M059J (cell line): ENCODE measurements at places on chromosomes 1 and 21. TPM values are rescaled to one million over a fixed set of nuclear protein-coding genes. Genes with fewer than 3 reads are reported as not detected.
A peak's percentile ranks its signal among the peaks of the same experiment; 100 is the strongest.

DNA sequence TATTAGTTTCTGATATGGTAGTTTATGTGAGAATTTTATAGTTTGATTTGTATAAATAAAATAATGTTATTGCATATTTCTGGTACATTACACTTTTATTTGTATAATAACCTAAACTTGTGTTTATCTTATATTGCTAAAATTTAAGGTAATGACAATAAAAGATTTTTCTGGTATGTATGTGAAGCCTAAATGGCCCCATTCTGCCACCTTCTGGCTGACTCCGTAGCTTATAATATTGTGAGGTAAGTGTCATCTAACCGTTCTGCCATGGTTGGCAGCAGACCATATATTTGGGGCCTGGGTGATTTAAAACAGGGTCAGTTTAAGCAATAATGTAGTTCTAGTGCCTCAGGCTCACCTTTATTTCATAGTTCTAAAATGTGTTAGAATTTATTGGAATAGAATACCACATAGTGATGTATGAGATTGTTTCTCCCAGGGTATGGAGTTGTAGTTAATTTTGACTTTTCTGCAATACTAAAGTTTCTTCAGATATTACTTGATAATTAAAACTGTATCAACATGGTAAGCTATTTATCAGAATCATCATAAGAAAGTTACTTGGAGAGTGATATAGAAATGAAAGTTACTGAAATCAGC, 21.2 kb upstream of the PRKACB start:
- DNase-seq = peak; percentile 61

DNA sequence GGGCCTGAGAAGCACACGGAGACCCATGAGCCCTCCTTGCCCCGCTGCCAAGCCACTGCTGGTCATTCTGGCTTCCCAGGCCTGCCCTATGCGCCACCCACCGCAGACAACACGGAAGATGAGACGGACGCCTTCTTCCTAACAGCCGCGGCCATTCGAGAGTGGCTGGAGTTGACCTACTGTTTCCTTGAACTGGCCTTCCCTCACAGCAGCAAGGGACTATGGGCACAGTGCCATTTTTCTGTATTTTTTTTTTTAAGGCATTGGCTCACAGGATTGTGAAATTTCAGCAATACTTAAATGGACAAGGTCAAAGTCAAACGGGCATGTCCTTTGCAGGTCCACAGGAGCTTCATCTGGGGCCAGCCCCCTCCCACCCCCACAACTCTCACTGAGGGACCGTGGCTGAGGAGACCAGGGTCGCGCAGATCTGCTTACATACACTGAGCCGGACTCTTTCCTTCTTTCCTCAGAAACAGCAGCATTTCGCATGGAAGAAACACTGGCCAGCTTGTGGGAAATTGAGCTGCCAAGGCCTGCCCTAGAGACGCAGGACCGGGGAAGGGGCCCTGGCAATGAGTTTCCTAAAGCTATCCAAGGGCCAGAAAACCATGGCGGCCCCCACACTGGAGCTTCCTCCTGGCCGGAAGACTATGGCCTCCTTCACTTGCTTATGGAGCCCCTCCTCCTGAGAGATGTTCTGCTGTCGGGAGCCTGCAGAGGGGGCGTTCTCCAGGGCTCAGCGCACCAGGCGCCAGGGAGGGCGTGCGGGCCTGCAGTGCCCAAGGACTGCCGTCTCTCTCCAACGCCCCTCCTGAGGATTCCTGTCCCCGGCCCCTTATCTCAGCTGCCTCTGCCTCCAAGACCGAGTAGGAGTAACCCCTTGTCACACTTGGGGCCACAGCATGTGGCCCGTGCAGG, 98.9 kb downstream of the PGBD5 start:
- no peak for DNase-seq

Gene LCE2C
- total RNA-seq = not detected in 2 replicates

DNA sequence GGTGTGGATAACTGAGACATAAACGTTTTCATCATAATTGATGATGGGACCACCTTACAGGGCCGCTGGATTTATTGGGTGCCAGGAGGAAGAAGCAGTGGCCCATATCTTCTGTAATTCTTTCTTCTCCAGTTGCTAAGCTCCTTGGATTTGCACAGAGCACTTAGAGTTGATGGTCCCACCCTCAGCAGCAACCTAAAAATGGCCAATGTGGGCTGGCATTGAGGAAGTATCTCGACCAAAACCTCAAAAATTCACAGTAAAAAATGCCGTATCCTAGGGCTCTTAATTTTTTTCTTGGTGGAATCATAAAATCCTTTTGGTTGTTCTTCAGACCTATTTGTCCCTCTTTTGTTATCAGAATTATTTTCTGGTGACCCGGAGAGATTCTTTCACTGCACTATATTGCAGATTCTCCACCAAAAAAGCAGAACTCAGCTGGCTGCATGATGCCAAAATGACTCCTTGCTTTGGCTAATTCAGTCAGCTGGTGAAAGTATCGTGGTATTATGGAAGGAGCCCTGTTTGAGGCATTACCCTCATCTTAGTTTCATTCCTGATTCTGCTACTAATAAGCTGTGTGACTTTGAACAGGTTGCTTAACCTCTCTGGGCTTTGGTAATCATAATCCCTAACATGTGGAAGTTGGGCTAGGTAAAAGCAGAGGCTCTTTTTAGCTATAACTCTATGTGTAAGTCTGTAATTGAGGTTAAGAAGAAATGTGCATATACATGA, 27.6 kb downstream of the KIRREL1 start:
- peak; percentile 65 for DNase-seq

- no peak for DNase-seq
Observed at GRCh38 chr1:54975356-54976108, 4.9 kb upstream of the TMEM61 start.

DNA sequence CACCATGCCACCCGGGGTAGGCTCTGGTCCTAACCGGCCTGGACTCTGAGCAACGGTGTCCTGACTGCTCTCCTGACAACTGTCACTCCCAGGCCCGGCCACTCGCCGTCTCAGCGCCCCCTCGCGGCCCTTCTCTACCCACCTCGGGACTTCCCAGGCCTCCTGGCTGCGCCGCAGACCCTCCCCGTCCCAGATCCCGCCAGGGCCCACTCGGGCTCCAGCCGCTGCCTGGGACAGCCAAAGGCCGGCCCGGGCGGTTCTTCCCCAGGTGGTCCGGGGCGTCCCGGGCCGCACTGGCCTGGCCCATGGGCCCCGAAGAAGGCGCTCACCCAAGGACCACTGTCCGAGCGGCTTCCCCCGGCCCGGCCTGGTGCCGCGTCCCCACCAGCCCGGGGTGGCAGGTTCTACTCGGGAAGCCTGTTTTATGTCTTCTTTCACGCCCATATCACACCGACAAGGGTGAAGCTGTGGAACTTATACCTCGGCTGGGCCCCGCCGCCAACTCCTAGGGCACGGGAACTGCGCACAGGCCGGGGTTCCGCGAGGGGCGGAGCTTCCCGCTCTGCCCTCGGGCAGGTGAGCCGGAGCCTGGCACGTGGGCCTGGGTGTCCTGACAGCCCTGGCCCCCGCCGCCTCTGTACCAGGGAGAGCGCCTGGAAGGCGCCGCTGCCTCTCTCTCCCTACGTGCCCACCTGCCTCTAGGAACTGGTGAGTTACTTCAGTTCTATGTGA, 138.3 kb downstream of the TTLL7 start:
- peak; percentile 72 for DNase-seq

Gene FLG2
- not detected in 2 replicates for total RNA-seq

DNA sequence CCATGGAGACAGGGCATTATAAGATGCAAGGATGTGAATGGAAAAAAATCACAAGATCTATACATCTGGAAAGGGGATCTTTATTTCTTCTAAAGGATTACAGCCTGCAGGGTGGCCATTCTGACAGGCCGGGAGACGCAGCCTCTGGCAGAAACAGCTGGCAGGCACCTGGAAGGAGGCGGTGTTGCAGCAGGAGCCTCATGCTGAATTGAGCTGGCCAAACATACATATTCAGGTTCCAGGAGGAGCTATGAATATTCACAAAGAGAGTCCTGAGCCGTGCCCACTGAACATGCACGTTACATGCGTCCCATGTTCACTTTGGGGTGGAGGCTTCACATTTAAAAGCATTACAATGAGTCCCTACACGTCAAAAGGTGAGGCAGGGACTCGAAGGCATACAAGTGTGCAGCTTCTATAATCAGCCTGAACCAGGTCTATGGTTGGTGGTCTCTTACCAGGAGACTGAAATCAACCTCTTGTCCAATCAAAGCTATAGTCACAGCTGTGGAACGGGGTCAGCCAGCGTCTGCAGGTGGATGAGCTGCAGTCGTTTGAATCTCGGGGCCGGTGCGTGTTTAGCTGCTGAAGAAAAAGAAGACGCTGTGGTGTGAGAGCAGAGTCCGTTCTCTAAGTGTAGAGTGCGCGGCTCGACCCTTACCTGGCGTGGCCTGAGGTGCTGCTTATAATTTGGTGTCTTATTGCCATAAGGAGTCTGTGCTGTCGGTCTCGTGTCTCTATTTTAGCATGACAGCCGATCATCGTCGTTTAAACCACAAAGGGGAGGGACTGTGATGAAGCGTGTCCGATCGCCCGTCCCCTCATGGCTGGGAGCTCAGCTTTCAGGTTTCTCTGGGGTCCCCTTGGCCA, 183.0 kb downstream of the ETS2 start:
- no peak for DNase-seq

Gene MATN1
- 0.10 TPM in 1 of 2 replicates, not detected in the other for total RNA-seq

GRCh38 chr1:187682112-187682511, 853.4 kb downstream of the PLA2G4A start:
- no peak for DNase-seq

DNA sequence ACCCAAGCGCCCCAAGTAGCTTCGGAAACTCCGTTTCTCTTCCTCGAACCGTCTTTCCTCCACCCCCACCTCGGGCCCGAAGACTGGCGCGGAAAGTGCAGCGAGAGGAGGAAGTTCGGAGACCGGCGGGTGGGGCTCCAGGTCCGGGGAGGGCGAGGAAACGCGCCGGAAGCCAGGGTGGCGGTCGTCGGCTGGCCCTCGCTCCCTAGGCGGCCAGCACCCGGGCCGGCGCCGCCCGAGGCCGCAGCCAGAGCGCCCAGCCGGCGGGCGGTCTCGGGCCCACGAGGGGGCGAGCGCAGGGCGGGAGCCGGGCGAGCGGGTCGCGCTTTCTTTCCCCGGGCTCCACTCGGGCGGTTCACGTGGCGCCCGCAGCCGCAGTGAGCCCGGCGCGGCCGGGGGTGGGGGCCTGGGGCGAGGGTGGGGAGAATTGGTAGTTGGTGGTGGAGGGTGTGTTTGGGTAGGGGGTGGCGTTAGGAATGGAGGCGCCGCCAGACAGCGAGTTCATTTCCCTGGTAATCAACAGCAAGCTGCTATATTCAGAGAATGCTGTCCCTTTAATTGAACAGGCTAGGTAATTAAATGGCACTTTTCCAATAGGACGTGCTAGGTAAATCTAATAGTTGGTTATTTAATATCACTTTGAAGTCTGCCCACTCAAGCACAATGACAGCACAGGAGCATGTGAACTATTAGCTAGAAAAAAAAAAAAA, 6.7 kb downstream of the LMO4 start:
- peak; percentile 73 for DNase-seq

Gene SLC30A2
- total RNA-seq = 0.52 and 1.8 TPM in 2 replicates

- peak; percentile 59 for DNase-seq
Observed at GRCh38 chr1:155173478-155174323, at the start of gene TRIM46. Gene TRIM46, plus strand, starts transcription at chr1:155173849. Its CDS starts 118 bp downstream, at chr1:155173967.

DNA sequence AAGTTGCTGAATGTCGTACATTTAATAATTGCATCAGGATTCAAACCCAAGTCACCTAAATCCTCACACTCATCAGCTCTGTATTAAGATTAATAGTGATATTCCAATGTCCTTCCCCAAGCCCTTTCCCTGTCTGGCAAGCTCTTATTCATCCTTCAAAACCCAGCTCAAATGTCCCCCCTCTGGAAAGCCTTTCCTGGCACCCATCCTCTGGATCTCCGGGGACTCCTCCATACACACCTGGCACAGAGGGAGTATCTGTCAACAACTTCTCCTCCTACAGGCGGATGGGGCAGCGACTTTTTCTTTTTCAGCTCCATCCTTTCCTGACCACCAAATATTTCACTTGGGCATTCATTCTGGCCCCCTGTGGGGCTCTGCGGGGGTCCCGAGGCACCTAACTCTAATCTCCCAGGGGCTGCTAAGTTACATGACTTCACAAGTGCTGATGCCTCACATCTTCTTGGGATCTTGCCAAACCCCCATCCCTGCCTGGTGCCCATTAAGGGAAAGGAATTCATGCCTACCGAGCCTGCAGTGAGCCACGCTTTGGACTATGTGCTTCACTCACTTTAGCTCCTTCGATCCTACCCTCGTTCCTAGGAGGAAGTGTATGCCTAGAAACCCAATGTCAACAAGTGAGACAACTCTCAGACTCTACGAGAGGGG, 15.2 kb downstream of the TINAGL1 start:
- DNase-seq = peak; percentile 95

- peak; percentile 51 for DNase-seq
Observed at GRCh38 chr1:81703391-81703755, 97.4 kb upstream of the ADGRL2 start.

GRCh38 chr1:5756434-5757186, 235.6 kb downstream of the NPHP4 start:
- no peak for DNase-seq

DNA sequence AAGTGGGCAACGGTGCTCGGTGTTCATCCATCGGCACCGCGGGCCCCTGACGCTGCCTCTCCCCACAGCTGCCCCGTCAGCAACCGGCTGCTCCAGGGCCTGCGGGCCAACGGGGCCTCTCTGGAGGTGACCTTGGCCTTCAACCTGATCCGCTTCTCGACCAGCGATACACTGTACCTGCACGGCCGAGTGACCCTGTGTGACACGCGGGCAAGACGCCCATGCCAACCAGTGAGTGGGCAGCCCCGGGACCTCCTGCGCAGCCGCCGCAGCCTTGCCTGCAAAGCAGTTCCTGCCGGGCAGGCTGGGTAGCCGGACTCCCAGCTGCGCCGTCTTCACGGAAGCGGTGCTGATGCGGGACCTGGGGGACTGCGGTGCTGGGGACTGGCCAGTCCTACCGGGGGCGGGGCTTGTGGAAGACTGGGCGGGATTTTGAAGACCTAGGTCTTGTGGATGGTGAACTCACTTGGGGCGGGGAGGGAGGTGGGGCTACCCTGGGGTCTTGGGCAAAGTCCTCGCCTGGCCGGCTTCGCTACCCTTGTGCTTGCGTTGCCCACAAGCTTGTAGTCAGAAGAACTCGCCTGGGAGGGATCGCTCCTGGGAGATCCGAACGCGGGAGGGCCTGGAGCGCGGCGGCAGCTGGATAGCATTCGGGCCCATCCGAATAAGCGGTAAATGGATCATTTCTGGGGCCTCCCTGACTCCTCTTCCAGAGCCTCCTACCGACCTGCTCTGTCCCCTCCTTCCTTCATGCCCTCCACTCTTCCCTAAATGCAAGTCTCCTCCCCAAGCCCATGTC, 8.8 kb upstream of the CEP85 start:
- no peak for DNase-seq
